ENCODE measurements at places on chromosomes 1 and 21. TPM values are rescaled to one million over a fixed set of nuclear protein-coding genes. Genes with fewer than 3 reads are reported as not detected.

GRCh38 chr1:153617663-153618062 is 1.5 kb upstream of the S100A14 start:
- no peak for DNase-seq

GRCh38 chr1:3924186-3924824 is 24.2 kb upstream of the C1orf174 start:
- no peak for DNase-seq

DNA sequence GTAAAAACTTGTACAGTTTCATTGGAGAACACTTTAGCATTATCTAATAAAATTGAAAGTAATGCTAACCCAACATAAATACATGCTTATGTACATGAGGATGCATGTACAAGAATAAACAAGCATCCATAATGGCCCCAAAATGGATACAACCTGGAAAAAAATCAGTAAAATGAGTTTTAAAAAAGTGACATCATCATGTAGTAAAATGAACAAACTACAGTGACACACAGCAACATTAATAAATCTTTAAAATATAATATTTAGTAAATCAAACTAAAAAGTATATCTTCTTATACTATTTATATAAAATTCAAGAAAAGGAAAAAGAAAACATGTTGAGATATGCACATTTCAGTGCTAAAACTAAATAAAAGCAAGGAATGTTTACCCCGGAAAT is 140.5 kb downstream of the CLEC20A start:
- DNase-seq = no peak

- no peak for DNase-seq
Observed at GRCh38 chr1:46491443-46492268, 2.0 kb downstream of the DMBX1 start.

GRCh38 chr1:27773826-27774445 is 917 bp downstream of the STX12 start:
- DNase-seq = peak; percentile 12

Gene ILDR2
- total RNA-seq = 0.13 TPM

Gene TSPAN1
- total RNA-seq = 2.5 TPM

Gene SYNC
- 152 TPM for total RNA-seq

Gene RAB3B
- 0.78 TPM for total RNA-seq

GRCh38 chr1:168513656-168514404 is 30.0 kb downstream of the XCL2 start:
- DNase-seq = no peak

GRCh38 chr1:245875581-245876261 is 631.4 kb downstream of the SMYD3 start:
- DNase-seq = no peak

Gene ANGPTL3
- not detected for total RNA-seq

DNA sequence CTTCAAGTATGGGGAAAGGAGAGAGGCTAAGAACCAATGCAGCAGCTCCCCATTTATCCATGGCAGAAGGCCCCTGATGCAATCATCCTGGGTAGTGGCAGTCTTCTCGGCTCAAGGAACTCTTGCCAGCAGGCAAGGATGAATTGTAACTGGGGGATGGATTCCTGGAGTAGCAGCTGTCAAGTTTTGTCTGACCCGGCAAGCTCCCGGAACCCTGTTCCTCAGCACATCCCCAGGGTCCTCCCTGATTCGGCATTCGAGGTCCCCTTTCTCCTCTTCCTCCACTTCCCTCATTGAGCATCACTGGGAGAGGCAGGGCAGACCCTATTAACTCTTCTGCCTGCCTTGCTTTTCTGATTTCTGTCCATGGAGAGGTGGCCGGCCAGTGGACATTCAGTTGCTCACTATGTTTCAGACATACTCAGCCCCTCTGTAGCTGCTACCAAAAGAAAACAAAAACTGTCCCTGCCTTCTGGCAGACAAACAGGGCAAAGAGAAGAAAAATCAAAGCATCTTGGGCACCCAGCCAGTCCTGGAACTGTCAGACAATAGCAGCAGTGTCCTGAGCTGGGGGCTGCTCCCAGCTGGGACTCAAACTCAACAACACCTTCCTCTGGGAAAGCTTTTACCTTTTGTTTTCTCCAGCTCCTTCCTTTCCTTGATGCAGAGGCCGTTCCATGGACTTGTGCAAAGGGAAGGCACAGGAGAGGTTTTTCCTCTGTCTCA is 5.6 kb upstream of the PTCH2 start:
- DNase-seq = peak; percentile 20

Gene GCSAML
- total RNA-seq = not detected

GRCh38 chr21:42851812-42852665 is 27.3 kb downstream of the WDR4 start:
- no peak for DNase-seq

DNA sequence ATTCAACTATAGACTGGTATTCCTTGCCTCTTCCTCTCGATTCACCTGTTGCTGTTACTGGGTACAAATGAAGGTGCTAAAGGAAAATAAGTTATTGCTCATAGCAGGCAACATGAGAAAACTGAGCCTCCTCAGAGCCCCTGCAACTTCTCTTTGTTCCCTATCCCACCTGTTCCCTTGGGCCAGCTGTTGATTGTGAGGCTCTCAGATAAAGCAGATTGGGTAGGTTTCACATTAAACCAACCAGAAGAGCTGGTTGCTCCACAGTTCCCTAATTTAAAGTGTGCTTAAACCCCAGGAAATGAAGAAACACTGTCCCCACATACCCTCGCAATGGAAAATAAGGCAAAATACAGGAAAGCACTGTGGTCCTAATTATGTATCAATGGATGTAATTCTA is 4.8 kb downstream of the DEDD start:
- DNase-seq = peak; percentile 72

GRCh38 chr1:200528858-200529606 is 91.5 kb downstream of the KIF14 start:
- no peak for DNase-seq

- no peak for DNase-seq
Observed at GRCh38 chr21:46610018-46610701, 5.3 kb upstream of the S100B start.

- DNase-seq = no peak
Observed at GRCh38 chr21:32712641-32713040, 15.2 kb downstream of the SYNJ1 start.

DNA sequence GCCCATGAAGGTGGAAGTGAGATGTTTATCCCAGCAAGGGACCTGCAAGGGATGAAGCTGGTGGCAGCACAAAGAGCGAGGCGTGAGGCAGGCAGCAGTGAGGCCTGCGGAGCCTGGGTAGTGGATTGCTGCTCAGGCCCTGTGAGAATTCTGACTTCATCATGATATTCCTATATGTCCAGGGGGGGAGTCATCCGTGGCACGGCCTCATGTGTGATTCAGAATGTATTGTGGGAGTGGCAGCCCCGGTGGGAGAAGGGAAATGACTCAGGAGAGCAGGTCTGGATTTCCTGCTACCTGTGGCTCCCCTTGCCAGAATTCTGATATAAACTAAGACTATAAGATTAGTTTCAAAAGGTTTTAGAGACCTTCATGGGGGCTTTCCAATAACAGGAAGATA is 240.9 kb downstream of the CAMTA1 start:
- DNase-seq = no peak

GRCh38 chr1:69305621-69306020 is 262.1 kb upstream of the LRRC7 start:
- no peak for DNase-seq

Gene RIPPLY3
- not detected for total RNA-seq

Gene PRKAB2
- 50.7 TPM for total RNA-seq

DNA sequence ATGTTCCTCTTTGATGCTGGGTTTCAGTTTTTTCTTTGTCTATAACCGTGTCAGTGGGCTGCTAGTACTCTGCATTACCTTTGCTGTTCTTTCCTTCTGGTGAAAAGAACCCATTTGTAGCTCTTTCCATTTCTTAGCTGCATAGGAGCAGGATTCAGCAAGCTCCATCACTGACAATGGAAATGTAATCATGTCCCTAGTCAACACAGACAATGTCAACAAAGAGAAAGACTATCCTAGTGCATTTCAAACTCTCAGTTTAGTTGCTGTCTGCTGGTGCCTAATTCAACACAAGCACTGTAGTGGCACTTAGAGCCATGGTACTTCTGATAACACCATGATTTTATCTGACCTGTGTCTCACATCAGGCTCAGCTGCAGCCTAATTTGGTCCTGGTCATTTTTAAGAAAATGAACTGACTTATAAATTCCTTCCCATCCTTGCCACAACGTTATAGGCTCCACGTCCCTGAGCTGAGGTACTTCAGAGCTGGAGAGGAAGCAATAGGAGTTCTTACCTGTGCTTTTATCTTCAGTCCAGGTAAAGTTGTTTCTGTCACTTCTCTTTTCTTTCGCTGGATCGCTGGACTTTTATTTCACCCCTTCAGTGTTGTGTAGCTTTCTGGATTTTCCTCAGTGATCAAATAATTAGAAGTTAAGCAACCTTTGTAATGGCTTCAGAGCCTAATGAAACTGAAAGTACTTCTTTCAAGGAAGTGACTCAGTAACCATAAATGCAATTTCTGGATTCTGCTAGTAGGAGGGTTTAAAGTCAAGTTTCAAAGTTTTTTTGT is at the start of gene GBP3:
Gene GBP3 (minus strand): TSS at position 700 of the 793 bp plus-strand sequence. CDS start 2,145 bp downstream, outside the sequence.
- DNase-seq = peak; percentile 43

DNA sequence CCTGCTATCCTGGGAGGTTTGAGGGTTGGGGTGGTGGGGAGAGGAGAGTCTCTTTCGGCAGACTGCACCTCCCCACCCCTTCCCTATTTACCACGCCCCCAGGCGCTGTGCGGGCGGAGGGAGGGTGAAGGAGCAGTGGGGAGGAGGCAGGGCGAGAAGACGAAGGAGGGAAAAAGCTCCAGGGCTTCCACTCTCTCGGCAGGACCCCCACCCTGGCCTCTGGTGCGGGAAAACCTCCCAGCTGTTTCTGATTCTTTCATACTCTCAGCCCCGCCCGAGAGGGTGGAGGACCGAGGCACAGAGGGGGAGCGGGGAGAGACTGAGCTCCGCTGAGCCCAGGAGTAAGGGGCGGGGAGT is 866 bp upstream of the WNT2B start:
- no peak for DNase-seq

Gene LRRC38
- not detected for total RNA-seq

- DNase-seq = no peak
Observed at GRCh38 chr1:112508278-112509004, at the start of gene WNT2B. WNT2B (plus strand) TSS chr1:112508965; CDS start chr1:112509263, 298 bp downstream.

DNA sequence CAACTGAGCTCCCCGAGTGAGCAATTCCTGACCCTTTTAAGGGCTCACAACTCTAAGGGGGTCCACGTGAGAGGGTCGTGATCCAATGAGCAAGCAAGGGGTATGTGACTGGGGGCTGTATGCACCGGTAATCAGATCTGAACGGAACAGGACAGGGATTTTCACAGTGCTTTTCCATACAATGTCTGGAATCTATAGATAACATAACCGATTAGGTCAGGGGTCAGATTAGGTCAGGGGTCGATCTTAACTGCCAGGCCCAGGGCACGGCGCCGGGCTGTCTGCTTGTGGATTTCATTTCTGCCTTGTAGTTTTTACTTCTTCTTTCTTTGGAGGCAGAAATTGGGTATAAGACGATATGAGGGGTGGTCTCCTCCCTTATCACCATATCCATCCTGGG is 30.7 kb upstream of the OPRD1 start:
- no peak for DNase-seq

- DNase-seq = no peak
Observed at GRCh38 chr1:113439277-113439670, 49.0 kb downstream of the MAGI3 start.

- no peak for DNase-seq
Observed at GRCh38 chr1:43821471-43821870, 112.1 kb upstream of the ARTN start.
